Prostate gland (tissue), 2 donors: ENCODE measurements at places on chromosomes 5 and 9. TPM values are rescaled to one million over a fixed set of nuclear protein-coding genes. Genes with fewer than 3 reads are reported as not detected.

DNA sequence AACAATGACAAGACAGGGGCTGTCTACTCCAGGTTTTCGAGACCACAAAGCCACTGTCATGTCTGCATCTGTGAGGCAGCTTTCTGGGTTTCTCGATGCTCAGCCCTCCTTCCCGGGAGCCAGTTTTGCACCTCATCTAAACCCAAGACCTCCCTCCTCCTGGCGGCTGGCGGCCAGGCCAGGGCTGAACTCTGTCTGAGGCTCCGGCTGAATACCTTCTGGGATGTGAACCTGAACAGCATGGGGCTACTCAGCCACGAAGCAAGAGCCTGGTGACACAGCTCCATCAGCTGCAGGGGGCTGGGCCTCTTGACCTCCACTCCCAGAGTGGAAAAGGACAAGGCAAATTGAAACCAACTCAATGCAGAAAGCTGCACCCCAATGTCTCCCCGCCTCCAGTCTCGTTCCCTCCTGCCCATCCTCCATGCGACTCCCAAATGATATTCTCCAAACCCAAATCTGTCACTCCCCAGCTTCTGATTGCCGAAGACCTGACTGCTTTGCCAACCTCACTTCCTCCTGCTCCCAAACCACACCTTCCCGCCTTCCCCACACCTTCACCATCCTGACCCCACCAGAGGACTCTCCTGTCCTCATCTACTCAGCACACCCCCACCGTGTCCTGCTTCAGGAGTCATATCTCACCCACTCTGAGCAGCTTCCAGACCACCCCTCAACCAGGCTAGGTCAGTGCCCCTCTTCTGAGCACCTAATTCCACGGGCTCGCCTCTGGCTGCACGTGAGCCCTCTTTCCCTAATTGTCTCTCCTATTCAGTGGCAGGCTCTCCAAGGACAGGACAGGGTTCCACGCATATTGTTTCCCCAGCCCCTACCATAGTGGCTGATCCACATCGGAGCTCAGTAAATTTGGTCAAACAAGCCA lies 4.5 kb downstream of the ANKS6 start:
- no peak for DNase-seq

DNA sequence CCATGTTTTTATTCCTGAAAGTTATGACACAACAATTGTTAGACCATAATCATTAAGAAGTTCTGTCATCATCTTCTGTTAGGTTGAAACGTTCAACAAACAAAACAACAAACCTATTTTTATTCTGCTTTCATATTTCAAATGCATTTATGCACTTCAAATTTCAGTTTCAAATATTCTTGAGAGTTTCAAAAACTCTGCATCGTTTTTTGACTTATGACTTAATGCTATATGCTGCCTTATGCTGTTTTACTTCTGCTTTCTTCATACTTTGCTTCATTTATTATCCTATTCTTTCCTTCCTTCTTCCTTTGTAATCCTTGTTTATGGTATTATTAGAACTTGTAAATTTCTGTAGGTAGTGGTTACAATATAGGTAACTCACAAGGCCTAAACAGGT lies 95.0 kb downstream of the PCSK1 start:
- DNase-seq: no peak

The NPR3 gene
- total RNA-seq: 23.9 TPM

The ZNG1A gene
- total RNA-seq: 49.4 TPM

- DNase-seq: no peak
Observed at GRCh38 chr5:112270299-112271293, 148.5 kb downstream of the EPB41L4A start.

- no peak for DNase-seq
Observed at GRCh38 chr5:96447949-96448348, 14.9 kb upstream of the PCSK1 start.
